Right ventricle myocardium superior (tissue), 1 donor: ENCODE measurements at places on chromosomes 6 and 20. TPM values are rescaled to one million over a fixed set of nuclear protein-coding genes. Genes with fewer than 3 reads are reported as not detected.

DNA sequence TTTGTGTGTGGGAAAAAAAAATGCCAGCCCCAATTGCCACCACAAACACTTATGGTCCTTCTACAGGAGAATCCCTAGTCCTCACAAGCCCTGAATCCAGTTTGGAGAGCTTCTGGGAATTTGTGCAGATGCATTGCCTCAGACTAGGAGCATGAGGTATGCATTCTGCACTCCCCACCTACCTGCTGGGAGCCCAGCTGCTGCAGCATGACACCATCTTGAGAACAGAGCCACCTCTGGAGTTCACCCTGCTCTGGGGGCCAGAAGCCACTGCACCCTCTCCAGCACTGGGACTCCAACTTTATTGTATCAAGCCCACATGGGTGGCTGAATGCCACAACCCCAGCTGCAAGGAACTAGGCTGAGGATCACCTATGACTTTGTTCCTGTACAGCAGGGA, 568.5 kb upstream of the ID4 start:
- DNase-seq = no peak

DNA sequence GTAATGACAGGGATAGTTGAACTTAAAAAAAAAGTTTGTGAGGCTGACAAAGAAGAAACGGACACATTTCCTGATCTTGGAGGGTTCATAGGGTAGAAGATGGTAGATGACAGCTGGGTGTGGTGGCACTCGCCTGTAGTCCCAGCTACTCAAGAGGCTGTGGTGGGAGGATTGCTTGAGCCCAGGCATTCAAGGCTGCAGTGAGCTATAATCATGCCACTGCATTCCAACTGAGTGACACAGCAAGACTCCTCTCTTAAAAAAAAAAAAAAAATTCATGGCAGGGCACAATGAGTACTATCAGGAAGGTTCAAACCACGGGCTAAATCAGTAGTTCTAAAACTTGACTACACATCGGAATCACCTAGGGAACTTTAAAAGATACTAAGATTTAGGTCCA, 2.0 kb upstream of the MICA start:
- DNase-seq = no peak

GRCh38 chr6:141335477-141336273, 797.0 kb upstream of the GJE1 start:
- DNase-seq = no peak

NKAIN2 gene
- 0.22 TPM for total RNA-seq

ZSCAN9 gene
- total RNA-seq = 8.2 TPM

DNA sequence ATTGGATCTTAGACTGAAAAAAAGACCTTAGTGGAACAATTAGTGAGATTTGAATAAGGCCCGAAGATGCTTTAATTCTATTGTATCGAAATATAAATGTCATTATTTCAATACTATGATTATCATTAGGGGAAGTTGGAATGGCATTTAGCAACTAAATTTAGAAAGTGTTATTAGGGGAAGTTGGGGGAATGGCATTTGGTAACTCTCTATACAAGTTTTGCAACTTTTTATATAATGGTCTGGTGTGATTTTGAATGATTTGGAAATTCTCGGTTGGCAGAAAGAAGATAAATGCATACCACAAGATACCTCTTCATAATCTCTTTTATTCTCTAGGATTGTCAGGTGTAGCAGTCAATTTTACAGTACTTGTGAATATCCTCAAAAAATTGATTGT, 49.2 kb downstream of the RNF144B start:
- DNase-seq = no peak

ELMO2 gene
- 33.9 TPM for total RNA-seq

- no peak for DNase-seq
Observed at GRCh38 chr6:108947114-108947854, 99.1 kb downstream of the ARMC2 start.

KCNQ5 gene
- total RNA-seq = not detected

GRCh38 chr6:12614456-12614855, 102.1 kb upstream of the PHACTR1 start:
- no peak for DNase-seq

C6orf15 gene
- not detected for total RNA-seq
